ENCODE measurements at places on chromosomes 7 and 10.
A peak's percentile ranks its signal among the peaks of the same experiment; 100 is the strongest.

DNA sequence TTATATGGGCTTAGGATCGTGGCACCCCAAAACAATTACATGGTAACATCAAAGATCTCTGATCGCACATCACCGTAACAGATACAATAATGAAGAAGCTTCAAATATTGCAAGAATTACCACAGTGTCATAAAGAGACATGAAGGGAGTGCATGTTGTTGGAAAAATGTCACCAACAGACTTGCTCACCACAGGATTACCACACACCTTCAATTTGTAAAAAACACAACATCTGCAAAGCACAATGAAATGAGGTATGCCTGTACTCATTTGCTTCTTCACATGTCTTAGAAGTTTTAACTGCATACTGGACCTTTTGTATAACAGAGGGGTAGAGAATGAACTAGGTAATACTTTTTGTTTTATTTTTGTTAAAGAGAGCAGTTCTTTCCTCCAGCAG lies 96.6 kb downstream of the TPST1 start:
- no peak for DNase-seq

GRCh38 chr7:111607621-111608020 lies 45.3 kb upstream of the IMMP2L start:
- DNase-seq = no peak

DNA sequence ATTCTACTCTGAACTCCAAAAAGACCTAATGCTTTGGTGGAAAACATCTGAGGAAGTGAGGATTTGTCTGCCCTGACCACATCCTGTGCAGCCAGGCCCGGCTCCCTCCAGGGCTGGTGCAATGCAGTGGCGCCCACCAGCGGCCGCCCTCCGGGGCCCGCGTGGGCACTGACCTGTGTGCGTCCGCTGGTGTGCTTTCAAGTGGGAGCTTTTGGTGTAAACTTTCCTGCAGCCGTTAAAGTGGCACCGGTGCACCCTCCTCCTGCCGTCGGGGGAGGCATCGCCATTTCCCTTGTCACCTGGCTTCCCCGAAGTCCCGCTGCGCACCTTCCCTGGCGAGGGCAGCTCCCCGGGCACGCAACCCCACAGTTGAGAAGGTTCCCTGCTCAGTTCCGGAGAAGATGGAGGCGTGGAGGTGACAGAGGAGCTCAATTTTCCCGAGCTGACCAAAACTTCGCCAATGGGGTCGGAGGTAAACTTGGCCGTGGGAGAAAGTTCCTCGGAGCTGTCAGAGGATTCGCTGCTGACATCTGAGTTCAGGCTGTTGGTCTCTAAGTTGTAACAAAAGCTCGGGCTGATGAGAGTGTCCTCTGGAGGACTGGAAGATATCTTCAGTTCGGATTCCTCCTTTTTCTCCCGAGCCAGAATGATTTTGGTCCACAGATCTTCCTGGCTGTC lies 3.4 kb downstream of the KLF6 start:
- no peak for DNase-seq

DNA sequence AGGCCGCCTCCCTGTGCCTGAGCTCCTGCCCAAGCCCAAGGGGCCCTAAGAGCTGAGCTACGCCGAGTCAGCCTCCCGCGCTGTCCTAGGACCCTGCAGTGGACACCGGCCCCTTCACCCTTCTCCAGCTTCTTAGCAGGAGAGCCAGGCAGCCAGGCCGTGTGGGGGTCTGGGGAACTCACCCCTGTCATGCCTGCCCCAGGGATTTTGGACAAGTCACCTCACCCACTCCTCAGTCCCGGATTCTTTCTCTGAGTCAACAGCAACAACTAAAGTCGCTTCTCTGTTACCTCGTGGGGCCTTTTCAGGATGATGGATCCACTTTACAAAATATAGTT lies 79.3 kb downstream of the MKI67 start:
- no peak for DNase-seq

DNA sequence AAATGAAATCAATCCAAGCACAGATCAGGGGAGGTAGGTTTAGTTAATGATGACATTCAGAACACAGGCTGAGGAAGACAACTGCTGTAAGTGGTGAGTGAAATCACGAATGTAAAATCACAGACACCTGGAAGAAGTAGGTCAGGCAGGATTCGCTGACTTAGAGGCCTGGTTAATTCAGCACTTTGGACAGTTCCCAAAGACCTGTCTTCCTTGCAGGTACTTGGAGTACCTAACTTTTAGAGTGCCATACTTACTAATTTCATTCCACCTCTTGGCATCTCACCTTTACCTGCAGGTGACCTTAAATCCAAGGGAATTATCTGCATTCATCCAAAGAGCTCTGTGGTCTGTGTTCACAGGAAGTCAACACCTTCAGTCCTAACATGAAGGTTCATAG lies 822.3 kb downstream of the PHTF2 start:
- peak; percentile 56 for DNase-seq

DNA sequence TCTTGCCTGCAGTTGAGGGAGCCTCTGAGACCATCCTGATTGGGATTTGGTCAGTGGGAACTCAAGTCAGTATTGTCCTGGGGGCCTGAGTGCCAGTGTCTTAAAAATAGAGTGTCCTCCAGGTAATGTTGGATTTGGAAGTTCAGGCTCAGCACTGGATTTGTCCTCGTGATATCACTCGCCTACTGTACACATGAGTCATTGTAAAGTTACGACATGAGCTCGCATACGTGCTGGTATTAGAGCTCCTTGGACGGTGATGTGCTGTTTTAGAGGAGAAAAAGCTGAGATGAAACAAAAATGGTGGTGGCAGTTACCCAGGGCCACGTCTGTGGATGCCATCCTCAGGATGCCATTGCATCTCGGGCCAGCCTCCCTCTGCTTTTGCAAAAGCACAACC lies 78.2 kb downstream of the MGMT start:
- no peak for DNase-seq

DNA sequence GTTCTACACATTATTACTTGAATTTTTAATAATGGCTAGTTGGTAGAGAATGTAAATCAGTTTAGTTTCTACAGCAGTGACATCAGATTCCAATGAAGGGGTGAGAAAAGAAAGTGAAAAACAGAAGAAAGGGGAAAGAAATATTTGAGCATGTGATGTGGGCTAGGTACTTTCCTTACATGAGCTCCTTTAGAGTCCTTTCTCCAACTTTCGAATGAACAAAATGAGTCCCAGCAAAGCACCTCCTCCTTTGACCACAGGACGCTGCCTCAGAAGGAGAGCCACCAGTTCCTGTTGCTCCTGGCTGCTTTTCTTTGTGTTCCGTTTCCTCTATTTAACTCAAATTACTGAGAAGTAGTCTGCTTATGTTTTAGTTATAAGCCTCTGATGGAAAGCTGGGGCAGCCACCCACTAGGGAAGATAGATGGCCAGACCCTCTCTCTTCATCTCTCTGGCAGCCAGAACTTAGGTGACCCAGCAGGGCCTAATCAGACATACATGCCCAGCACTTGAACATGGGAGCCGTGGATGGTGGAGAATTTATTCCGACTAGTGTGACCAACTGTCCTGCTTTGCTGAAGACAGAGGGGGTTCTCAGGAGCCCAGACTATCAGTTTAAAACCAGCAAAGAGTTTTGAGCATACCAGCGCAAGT lies 82.4 kb upstream of the NME8 start:
- no peak for DNase-seq

DNA sequence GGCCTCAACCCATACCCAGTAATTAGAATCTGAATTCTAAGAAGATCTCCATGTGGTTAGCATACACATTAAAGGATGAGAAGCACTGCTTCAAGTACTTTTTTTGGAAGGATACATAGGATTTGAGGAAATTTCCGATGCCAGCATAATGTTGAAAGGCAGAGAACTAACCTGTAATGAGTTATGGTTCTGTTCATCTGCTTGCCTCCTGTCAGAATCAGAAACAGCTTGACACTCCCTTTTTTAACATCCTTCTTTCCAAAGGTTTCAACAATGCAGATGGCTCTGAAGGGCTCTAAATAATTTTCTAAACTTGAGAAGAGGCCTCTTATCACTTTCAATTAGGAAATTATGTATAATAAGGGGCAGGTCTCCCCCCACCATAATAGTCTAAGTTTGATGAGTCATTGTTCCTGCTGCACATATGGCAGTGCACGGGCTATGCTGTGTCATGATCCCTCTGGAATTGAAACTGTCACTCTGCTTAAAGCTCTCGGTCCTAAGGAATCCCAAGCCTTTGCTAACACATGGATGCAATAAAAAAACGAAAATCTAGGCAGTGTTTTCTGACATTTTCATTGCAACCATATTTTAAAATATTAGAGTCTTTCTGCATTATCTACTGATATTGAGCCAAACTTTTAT lies 291.2 kb upstream of the FZD1 start:
- DNase-seq = peak; percentile 79

DNA sequence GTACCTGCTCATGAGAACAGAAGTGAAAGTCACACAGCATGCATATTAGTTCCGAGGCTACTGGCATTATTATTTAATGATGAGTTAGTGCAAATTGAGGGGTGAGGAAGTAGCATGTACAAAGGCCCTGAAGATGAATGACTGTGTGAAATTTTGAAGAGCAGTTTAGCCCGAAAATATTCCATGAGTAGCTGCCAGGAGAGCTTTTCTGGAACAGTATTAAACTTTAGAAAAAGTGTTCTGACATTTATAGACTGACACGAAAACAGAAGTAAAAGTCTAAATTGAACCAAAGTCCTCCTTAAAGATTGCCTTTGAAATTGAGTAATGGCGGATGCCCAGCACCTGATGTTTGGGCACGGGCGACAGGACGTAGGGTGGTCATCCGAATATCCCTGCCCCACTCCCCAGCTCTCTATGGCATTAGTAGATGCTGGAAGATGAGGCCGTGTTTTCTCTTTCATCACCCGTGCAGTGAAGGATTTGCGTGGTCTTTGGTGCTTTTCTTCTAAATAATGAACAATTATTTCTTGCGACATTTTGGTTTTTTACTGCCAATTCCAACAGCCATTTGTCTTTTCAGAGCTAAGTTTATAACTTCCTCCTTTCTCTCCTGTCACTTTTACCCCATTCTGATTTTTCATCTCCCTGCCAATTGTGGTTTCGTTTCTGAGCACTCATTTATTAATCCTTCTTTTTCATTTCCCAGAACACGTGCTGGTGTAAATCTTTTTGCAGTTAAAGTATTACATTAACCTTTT lies 192.6 kb downstream of the MGMT start:
- no peak for DNase-seq

DNA sequence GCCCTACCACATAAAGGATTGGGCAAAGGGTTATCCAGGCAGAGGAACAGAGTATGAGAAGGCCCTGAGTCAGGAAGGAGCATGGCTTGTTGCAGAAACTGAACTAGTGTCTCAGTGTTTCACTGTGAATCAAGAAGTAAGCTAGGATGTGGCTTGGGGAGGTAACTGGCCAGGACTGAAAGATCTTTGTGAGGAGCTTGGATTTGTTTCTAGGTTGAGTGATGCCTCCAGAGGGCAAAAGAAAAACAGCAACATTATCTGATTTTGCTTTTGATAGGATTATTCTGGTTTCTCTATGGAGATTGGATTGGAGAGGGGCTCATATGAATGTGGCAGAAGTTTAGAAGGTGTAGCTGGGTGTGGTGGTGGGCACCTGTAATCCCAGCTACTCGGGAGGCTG lies 137.9 kb upstream of the HDAC9 start:
- no peak for DNase-seq

DNA sequence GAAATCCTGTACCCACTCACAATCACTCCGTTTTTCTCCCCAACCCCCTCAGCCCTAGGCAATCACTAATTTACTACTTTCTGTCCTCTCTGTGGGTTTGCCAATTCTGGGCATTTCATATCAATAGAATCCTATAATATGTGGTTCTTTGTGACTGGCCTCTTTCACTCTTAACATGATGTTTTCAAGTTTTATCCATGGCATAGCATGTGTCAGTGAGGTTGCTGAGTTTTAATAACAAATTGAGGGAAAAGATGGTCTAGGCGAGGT lies 11.9 kb downstream of the PLAU start:
- no peak for DNase-seq

DNA sequence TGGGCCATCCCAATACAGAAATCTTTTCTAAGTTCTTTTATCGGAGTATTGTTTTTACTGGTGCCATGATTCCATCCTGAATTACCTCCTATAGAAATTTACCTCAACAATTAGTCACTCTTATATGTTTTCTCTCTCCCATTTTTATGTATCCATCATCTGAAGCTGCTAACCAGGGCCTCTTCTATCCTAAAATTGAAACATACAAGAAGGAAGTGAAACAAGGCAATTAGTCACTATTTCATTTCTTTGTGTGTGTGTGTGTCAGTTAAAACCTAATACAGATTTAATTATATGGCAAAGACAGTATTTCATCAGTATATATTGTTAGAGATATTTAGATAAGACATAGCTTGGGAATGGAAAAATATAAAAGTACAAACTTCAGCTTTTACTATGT lies 148.4 kb upstream of the AHR start:
- DNase-seq = no peak

GRCh38 chr10:100889546-100889945 lies 23.2 kb upstream of the SLF2 start:
- DNase-seq = no peak

DNA sequence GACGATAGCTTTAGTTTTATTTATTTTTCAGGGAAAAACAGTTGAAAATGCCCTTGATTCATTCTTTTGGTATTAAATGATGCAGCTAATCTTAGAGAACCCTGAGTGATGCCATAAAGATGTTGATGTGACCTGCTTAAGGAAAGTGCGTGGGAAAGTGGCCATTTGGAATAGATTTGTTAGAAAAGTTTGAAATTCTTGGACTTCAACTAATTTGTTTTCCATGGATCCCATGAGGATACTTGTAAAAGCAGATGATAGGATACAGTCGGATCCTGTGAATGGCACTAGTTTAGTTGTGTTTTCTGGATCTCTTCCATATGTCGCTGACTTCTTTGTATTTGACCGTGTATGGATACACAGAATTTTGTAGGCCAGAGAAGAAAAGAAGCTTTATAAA lies 69.0 kb downstream of the SEPTIN7 start:
- no peak for DNase-seq

DNA sequence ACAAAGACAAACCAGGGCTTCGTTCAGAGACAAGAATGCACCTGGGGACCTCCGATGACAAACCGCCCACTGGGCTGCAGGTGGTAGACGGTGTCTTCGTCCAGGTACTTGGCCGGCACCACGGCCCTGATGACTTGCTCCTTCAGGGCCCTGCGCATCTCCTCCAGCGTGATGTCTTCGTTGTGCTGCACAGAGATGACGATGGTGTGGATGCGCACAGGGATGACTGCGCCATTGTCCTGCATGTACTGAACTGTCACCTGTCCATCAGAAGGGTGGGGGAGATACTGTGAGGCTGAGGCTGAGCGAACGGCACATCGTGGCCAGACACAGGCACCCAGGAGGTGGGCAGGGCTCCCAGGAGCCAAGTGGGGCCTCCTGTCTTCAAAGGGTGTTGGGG lies 13.1 kb downstream of the MAT1A start:
- no peak for DNase-seq

DNA sequence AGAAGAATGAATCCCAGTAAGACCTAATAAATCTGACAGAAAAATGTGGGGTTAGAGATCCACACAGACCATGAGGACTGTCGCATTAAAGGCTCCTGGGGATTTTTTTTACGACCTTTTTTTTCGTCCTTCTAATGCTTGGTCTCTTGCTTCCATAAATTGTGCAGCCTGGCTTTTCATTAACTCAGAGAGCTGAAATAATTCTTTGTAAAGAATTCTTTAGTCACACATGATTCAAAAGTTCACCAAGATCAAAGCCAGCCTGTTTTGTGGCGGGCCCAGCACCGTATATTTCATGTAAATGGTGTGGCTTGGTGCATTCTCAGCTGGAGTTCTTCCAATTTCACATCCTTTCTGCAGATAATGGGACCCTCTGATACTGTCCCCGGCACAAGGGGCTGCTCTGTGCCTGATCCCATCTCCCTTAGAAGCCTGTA lies 206.6 kb upstream of the BMPER start:
- no peak for DNase-seq

- DNase-seq = no peak
These were observed 15.8 kb downstream of the MACC1 start for GRCh38 chr7:20201380-20201779.

Measured in NCI-H524 (cell line).